Uterus (tissue), 4 donors: ENCODE measurements at places on chromosomes 11 and 22. TPM values are rescaled to one million over a fixed set of nuclear protein-coding genes. Genes with fewer than 3 reads are reported as not detected.

Gene PTPRJ
- 22.1 TPM for total RNA-seq

- no peak for DNase-seq
Measured at GRCh38 chr22:49321477-49322055, 506.1 kb downstream of the BRD1 start.

- no peak for DNase-seq
Measured at GRCh38 chr11:60263402-60263801, 17.1 kb upstream of the MS4A4A start.

Gene CSNK2A3
- 3.0 TPM for total RNA-seq

DNA sequence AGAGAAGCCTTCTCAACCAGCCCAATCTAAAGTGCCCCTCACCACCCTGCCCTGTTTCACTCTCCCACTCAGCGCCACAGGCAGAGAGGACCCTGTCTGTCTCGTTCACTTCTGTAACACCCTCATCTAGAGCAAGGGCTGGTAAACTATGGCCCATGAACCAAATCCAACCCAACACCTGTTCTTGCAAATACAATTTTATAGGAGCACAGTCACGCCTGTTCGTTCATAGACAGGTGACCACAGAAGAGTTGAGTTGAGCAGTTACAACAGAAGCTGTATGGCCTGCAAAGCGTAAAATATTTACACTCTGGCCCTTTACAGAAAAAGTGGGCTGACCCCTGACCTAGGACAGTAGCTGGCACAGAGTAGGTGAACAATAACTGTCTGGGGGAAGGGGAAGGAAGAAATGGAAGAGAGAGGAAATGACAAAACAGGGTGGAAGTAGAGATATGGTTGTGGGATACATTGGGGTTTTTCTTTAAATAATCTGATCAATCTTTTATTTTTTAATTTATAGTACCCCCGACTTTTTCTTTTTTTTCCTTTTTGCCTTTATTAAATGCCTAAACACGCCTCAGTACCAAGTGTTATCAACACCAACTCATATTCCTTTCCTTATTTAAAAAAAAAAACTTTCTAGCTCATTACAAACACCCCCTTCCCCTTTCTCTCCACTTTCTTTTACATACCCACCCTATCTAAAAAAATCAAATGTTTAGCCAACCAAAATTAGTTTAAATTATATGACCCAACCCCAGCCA, 20.9 kb downstream of the SERPIND1 start:
- no peak for DNase-seq

GRCh38 chr11:121437018-121437685, 15.0 kb upstream of the SORL1 start:
- DNase-seq, result no peak

- DNase-seq, result no peak
Measured at GRCh38 chr11:58530236-58530635, 22.3 kb upstream of the OR5B21 start.

Gene TSPAN32
- total RNA-seq, result not detected

DNA sequence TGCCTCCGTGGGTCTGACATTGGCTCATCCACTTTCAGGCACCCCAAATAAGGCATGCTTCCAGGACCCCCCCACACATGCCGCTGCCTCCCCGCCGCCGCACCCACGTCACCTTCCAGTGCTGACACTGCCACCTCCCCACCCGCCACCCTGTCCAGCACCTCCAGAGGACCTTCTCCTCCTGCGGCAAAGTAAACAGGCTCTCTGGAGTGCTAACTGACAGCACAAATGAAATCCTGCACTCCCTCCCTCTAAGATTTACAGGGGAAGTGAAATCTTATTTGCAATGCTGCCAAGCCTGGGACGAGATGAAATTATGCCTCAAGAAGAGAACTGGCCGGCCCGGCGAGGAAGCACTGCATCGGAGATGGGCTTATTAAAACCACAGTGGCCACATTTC, 35.3 kb downstream of the MACROD1 start:
- DNase-seq, result no peak

GRCh38 chr11:134652586-134653255, 240.7 kb upstream of the B3GAT1 start:
- DNase-seq, result no peak

Gene FADS2
- 117 TPM for total RNA-seq

Gene HBG2
- total RNA-seq, result 1,050 TPM

Gene CRYBB1
- total RNA-seq, result 4.1 TPM

- DNase-seq, result peak; percentile 23
Measured at GRCh38 chr11:132028380-132029240, 658.2 kb downstream of the NTM start.

GRCh38 chr11:76658231-76658630, 12.3 kb downstream of the LRRC32 start:
- DNase-seq, result no peak

DNA sequence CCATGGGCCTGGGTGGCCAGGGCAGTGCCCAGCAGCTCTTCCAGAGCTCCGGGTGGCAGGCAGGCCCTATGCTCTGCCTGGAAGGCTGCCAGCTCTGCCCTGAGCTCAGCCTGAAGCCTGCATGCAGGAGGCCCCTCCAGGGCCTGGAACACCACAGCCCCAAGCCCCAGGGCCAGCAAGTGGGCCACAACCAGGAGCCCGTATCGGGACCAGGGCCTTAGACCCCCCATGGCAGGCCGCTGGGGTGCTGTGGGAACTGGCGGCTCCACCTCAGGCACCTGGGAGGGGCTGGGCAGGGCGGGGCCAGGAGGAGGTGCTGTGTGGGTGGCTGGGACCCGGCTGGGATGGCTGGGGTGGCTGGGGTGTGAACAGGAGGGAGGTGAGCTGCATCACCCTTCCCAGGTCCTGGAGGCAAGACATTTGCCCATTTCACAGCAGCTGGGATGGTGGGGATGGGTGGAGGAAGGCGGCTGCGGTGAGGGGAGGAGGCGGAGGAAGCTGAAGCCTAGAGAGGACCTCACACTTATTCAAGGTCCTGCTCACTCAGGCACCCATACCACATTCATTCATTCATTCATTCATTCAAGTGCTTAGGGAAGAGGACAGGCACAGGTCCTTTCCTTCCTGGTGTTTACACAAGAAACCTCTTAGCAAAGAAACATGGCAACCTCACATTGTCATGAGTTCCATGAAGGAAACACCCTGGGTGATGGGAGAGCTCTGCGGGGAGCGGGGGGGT, at the start of gene KCNK7:
Gene KCNK7, minus strand, starts transcription at position 258 of the 739 bp plus-strand sequence. Its CDS starts 28 bp downstream, at position 230.
- DNase-seq, result no peak

DNA sequence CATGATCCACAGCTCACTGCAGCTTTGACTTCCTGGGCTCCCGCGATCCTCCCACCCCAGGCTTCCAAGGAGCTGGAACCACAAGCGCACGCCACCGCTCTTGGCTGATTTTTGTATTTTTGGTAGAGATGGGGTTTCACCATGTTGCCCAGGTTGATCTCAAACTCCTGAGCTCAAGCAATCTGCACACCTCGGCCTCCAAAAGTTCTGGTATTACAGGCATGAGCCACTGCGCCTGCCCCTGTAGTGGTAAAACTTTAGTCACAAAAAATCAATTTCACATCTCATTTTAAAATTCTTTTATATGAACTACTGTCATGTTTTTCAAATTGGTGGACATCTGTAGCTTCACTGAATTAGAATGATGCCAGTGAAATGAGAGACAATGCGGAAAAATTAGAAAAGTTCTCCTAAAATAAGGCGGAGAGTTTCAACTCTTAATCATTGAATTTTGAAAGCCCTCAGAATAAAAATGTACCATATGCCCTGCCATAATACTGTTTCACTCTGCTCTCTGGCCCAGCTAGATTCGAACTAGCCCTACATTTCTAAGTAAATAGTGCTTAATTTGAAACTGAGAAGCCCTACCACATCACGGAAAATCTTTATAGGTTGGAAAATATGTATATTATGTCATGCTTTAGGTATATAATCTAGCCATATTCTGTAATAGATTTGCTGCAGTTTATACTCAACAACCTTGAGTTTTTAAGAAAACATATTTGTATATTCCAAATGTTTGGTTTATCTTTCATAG, 78.7 kb downstream of the HORMAD2 start:
- DNase-seq, result no peak

- no peak for DNase-seq
Measured at GRCh38 chr11:122852074-122852795, 13.9 kb downstream of the CRTAM start.

Gene TRPM5
- total RNA-seq, result not detected

Gene ZPR1
- 24.1 TPM for total RNA-seq

DNA sequence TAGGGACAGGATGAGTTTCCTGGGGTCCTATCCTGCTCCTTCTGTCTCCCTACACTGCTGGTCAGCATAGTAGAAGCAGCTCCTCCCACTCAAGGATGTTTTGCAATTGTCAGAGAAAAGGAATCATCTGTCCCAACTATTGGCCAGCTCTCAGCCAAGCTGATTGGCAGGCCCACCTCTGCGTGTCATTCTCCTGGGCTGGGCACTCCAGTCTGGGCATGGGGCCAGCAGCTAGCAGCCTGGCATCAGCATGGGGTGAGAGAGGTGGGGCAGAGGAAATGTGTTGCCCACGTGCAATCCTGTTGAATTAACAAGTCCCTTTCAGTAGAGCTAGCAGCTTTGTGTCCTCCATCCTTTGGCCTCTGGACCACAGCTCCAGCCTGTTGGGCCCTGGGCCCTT, 14.1 kb downstream of the ANKK1 start:
- no peak for DNase-seq

DNA sequence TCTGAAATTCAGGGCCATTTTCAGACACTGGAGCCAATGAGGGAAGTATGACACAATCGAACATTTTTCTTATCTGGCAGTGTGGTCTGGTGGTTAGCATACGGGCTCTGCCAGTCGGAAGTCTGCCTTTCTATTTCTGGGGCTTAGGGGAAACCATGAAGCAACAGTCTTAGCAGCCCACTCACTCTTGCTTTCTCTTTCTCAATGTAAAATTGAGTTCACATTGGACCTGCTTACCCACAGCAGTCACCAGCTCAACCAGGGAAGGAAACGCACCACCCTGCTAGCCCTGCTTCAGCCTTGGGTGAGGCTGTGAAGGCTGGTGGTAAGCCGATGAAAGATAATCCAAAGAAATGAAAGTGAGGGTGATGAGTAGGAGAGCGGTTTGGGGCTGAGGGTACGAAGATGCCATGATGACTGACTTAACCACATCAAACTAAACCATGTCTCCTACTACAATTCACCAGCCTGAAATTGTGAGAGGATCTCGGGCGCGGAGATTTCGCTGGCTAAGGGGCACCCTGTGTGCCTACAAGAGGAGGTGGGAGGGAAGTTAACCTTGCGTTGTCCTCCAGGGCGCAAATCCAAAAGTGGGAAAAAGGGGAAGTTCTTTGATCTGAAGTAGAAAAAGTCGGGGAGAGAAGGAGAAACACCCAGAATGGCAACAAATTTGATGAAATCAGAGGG, 2.0 kb upstream of the LMO2 start:
- DNase-seq, result no peak

DNA sequence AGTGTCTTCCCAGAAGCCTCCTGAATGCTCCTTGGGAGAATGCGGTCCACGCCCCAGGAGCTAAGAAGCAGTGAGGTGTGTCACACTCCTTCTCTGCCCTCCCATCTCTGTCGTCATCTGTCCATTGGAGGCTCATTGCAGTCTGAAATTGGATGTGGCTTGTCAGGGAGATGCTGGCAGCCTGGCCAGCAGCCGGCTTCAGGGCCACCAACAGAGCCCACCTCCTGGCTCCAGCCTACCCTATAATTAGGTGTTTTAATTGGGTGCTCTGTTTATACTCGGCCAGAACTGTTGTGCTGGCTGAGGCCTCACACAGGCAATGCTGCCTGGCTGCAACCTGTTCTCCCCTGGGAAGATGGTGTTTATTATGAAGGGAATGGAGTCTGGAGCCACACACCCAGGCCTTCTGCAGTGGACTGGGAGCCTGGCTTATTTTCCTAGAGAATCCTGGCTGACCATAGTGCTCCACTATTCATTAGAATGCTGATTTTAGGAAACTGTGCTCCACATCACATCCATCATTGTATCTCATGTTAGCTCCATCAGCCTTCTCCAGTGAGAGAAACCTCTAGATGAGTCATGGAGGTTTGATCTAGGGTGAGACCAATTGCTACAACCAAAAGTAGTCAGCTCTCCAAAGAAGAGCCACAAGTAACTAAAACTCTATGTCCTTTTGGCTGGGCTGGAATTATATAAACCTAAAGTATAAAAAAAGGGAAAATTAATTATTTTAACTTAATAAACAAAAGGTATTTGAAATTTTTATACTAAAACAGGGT, 86.8 kb upstream of the CRTAM start:
- DNase-seq, result no peak

GRCh38 chr11:119365071-119365591, 16.4 kb downstream of the USP2 start:
- DNase-seq, result peak; percentile 45

DNA sequence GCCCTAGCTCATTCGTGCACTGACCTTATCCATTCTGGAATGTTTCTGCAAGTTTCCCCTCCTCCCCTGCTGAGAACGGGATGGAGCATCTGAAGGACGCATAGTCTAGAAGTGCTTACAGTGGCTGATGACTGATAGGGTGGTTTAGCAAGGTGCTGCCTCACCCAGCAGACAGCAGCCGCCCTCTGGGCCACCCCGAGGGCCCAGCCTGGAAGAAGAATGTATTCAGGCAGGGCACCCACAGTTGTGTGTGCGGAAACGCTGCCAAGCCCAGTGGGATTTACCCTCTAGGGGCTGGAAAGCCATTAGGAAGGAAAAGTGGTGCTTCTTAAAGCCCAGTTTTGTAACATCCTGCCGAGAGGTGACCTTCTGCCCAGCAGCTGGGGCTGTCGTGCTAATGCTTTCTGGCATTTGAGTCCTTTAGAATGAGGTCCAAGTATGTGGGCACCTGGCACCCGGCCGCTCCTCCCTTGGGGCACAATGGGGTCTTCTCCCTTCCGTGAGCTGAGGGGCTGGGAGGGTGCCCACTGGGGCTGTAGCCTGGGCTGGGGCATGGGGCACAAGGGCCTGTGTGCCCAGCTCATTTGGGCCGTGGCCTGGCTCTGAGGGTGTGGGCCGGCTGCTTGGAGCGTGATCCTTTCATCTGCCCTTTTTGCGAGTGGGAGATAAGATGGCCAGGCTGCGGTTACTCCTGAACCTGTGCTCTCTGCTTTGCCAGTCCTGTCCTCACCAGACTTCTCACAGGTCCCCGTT, 14.4 kb downstream of the FBLN1 start:
- no peak for DNase-seq

Gene OR52H1
- total RNA-seq, result 2.1 TPM

Gene CRYBA4
- total RNA-seq, result not detected

Gene SLC25A18
- total RNA-seq, result 11.7 TPM
